ENCODE measurements at places on chromosomes 5 and 9.

DNA sequence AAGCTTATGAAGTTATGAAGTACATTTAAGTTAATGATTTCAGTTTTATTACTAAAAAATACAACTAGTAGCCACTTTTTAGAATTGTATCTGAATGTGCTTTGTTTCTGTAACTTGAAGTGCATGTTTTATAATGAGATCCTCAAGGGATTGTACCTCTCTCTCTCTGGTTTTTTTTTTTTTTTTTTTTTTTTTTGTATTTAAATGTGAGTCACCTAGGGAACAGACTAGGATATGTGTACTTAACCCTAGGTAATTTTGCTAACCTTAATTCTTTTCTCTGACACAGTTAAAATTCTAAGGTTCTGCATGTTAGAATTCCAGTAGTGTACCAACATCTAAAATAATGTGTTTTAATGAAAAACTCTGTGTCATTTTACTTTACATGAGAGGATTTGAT is 59.5 kb downstream of the CDC42SE2 start:
- DNase-seq: no peak

DNA sequence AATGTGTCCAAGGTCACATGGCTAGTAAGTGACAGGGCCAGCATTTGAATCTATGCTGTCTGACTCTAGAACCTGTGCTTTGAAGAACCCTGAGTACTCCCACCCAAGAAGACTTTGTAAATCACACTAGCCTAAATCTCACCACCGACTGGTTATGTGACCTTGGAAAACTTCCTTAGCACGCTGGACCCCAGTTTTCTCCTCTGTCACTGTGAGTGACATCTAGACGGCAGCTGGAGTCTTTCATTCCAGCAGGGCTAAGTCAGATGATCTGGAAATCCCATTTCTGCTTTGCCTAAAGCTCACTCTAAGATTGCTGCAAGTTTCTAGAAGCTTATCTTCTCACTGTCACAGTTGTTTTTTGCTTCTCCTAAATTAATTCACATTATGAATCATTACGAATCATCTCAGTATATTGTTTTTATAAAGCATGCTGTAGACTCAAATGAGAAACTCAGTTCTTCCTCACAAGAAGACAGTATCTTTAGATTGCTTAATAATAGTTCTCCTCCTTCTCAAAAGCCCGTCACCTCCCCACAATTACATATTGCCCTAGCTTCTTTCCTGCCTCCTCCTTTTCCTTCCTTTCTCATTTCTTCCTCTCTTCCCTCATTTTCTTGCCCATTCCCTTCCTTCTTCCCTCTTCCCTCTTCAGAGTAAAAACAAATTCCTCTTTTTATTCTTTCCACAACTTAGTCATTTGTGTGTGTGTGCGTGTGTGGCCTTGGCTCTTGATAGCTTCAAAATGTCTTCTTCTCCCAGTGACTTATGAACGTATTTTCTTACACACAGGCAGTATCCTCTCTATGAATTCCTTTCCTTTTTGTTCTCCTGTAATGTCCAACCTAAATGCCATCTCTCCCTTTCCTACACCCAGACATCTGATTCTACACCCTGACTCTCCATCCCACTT is 16.8 kb downstream of the ALDOB start:
- DNase-seq: no peak

DNA sequence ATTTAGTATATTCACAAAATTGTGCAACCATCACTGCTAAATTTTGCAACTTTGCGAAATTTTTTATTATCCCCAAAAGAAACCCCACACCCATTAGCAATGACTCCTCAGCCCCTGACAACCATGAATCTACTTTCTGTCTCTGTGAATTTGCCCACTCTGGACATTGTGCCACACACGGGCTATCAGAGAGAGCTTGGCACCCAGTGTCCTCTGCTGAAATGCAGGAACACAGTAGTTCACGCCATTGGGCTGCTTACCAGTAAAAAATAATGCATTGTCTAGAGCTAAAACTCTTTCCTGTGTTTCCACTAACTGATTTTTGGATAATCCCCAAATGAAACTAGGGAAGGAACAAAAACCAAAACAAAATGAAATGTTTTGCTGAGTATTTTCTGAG is 60.0 kb downstream of the HRH2 start:
- no peak for DNase-seq

- DNase-seq: no peak
Observed at GRCh38 chr5:138289296-138289695, 14.9 kb upstream of the GFRA3 start.

GRCh38 chr9:137407590-137408300 is 15.2 kb downstream of the EXD3 start:
- DNase-seq: no peak

DNA sequence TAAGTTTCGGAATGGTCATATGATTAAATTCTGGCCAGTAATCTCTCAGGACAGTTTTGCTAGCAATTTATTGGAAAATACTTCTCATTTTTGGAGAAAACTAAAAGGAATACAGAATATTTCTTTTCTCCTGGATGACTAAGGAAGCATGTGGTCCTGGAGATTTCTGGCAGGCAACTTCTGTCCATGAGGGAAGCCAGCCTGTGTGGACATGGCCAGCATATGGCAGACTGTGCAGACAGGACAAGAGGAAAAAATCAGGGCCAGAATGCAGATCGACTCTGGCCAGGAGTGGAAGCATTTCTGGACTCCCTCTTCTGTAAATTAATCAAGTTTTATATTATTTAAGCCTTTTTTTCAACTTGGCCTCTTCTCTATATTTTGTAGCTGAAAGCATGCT is 100.4 kb upstream of the CDH18 start:
- no peak for DNase-seq

GRCh38 chr5:96396878-96397277 is 36.2 kb downstream of the PCSK1 start:
- no peak for DNase-seq

- no peak for DNase-seq
Observed at GRCh38 chr9:95264954-95265615, 52.4 kb downstream of the FANCC start.

DNA sequence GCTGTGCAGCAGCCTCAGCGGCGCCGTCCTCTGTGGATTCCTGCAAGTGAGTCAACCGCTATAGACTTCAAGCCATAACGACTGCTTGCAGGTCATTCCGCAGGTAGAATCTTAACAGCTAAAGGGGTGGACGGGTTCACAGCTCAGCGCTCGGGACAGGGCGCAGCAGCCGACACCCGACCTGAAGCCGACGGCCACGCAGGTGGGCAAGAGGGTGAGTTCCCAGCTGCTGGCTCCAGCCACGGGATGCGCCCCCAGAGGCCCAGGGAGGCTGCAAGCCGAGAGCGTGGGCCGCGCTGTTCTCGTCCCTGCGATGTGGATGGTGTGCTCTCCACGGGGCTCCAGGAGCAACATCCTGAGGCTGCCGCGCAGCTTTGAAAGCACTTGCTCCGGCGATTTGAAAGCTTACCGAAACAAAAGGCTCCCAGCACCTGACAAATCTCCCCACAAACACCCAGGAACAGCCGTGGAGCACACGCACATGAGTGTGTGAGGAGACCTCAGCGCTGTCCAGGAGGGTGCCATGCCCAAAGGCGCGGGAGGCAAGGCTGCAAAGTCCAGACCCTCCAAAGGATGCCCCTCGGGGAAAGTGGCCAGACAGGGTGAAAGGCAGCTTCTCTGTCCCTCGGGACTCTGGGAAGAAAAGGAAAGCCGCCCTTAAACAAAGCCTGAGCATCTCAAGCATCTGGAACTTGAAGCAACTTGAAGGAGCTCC is 48.7 kb downstream of the EXD3 start:
- no peak for DNase-seq

All from anterior cingulate cortex (tissue), 58 donors.